ENCODE measurements at places on chromosomes 11 and 22. TPM values are rescaled to one million over a fixed set of nuclear protein-coding genes. Genes with fewer than 3 reads are reported as not detected.

- DNase-seq = no peak
- H3K27me3 ChIP-seq = no peaks in the 10 kb centered on the region
- H3K4me1 ChIP-seq = peaks cover 31% of the 10 kb centered on the region
- peaks cover 7% of the 10 kb centered on the region for H3K36me3 ChIP-seq
These were observed 24.1 kb downstream of the MAML2 start for GRCh38 chr11:96318850-96319249.

The MUC6 gene
- 0.37 TPM for total RNA-seq

The SLC29A2 gene
- 3.4 TPM for total RNA-seq

GRCh38 chr11:11996321-11997048 lies 11.9 kb downstream of the DKK3 start:
- H3K27ac ChIP-seq = no peak overlapping the region
- H3K4me1 ChIP-seq = no peaks in the 10 kb centered on the region
- H3K36me3 ChIP-seq = no peaks in the 10 kb centered on the region
- no peaks in the 10 kb centered on the region for H3K27me3 ChIP-seq

The OSBP2 gene
- 4.8 TPM for total RNA-seq

DNA sequence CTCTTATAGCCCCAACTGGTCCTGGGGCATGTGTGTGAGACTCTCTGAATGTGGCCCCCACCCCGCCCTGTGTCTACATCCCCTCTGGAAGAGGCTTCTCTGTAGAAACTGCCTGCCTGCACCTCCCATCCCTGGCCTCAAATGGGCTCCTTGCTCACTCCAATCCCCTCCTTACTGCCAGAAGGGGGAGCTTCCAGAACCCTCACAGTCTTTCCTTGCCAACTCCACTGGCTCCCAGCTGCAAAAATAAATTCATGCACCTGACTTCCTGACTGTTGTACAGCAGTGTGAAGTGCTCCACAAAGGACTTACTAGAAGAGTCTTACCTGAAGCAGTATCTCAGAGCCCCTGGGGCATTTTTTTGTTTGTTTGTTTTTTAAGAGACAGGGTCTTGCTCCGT lies 15.2 kb upstream of the SERPIND1 start:
- DNase-seq = no peak
- no peaks in the 10 kb centered on the region for H3K4me1 ChIP-seq
- no peak overlapping the region for H3K4me3 ChIP-seq
- no peak overlapping the region for H3K27ac ChIP-seq
- peaks cover 41% of the 10 kb centered on the region for H3K36me3 ChIP-seq
- H3K27me3 ChIP-seq = no peaks in the 10 kb centered on the region

DNA sequence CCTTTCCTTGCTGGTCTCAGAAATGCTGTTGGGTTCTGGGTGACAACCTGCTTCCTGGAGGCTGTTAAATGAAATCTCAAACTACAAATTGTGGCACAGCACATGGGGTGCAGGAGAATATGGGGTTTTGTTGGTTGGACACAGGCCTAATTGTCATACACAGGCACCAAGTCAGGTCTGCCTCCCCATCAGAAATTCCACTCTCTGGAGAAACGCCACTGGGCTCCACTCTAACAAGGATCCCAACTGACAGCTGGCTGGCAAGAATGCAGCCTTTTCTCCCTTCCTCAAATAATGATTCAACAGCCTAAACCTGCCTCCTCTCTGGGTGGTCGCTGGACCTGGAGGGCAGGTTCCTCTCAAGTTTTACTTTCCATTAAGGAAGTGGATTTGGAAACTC lies 177.8 kb upstream of the NARS2 start:
- no peak overlapping the region for H3K4me3 ChIP-seq
- no peaks in the 10 kb centered on the region for H3K36me3 ChIP-seq
- no peaks in the 10 kb centered on the region for H3K27me3 ChIP-seq
- no peak overlapping the region for H3K27ac ChIP-seq
- H3K4me1 ChIP-seq = no peaks in the 10 kb centered on the region

GRCh38 chr11:77752516-77752915 lies 68.0 kb downstream of the RSF1 start:
- H3K36me3 ChIP-seq = peaks cover 4% of the 10 kb centered on the region
- H3K27me3 ChIP-seq = no peaks in the 10 kb centered on the region
- no peak for DNase-seq
